ENCODE measurements at places on chromosomes 1 and 21.

DNA sequence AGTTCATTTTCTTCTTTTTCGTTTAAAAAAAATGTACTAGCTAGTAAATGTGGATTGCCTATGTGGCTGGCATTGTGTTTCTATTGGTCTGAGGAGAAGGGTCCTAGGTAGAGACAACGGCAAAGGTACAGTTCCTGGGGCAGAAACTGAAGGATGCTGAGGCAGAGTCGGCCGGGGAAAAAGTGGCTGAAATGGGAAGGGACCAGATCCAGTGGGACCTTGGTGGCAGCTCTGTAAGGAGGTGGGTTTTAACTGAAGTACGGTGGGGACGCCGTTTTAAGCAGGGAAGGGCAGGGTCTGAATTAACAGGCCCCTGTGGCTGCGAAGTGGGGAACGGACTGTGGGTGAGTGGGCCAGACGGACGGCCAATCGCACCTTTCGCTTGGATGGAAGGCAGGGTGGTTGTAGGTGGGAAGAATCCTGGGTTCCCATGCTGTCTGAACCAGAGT lies 420 bp upstream of the VPS13D start:
- no peak for DNase-seq

DNA sequence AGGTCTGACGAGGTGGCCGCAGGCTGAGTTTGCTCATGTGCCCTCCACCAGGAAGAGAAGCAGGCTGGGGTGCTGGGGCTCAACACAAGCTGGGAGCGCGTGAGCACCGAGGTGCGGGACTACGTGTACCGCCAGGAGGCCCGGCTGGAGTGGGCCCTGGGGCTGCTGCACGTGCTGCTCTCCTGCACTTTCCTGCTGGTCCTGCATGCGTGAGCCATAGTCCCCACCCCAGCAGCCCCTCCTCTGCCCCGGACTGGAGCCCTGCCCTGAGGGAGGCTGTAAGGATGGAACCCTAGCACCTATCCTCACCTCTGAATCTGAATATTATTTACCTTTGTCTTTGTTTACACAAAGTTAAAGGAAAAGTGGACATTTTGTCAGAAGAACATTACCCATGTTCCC lies 7.8 kb upstream of the ADAM15 start:
- DNase-seq, result no peak

DNA sequence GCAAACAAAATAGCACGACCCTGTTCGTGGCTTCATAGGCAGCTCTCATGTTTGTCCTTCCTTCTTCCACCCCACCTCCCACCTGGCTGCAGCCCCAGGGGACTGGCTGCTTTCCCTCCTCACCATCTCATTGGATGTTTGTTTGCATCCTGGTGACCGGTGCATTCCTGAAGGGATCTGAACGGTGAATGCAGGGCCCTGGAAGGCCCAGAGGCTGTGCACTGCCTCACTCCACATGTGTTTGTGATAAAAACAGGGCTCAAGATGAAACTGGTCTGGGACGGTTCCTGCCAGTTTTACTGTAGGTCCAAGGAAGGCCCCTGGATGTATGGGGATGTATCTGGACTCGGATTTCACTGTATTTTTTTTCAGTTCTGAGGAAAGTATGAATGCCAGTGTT lies 42.8 kb downstream of the CNN3 start:
- no peak for DNase-seq

DNA sequence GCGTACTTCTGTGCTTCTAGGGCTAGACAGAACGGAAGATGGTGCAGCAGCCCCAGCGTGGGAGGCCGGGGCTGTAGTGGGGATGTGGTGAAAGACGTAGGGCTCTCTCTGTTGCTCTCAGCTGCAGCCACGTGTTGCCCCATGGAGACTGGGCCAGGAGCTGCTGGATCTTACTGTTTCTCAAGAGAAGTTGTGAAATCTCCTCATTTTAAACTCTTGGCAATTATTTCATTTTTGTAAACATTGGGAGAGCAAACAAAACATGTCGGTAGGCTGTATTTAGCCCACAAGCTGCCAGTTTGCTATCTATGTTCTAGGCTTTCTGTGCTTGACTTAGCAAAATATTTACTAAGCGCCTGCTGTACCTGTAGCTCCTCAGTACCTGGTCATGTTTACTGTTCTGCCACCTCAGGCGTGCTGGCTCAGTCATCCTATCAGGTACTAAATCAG lies 15.9 kb upstream of the ELOA start:
- DNase-seq, result no peak

GRCh38 chr1:222583079-222583478 lies 6.7 kb downstream of the TAF1A start:
- DNase-seq, result no peak

DNA sequence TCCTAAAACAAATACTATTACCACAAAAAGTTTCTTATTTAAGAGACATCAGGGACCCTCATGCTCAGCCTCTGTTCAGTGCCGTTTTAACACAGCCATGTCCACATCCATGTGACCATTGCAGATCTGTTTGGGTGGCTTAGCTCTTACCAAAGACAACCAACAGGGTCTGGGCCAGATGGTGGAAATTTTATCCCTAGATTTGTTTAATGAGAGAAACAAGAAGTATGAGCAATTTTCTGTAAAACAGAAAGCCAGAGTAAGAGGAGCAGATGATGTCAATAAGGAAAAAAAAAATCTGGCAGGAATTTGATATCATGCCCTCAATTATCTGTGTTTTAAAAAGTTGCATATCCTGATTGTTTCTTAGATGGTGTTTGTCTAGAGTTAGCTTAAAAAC lies 299.9 kb downstream of the TM2D1 start:
- no peak for DNase-seq

DNA sequence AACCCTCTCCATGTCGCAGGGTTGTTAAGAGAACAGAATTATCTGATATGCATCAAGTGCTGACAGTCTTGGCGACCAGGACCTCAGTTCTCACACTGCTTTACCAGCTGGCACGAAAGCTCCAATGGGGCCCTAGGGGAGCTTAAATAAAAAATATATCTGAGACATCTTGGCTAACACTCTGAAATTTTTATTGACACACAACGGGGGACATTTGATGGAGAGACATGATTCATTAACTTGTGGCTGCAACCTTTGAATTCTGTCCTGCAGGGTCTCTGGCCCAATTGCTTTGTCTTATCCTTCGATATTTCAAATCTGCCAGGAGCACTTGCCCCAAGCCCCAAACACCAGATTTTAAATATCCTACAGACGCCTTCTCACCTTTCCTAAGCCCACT lies 567.0 kb downstream of the AJAP1 start:
- no peak for DNase-seq

DNA sequence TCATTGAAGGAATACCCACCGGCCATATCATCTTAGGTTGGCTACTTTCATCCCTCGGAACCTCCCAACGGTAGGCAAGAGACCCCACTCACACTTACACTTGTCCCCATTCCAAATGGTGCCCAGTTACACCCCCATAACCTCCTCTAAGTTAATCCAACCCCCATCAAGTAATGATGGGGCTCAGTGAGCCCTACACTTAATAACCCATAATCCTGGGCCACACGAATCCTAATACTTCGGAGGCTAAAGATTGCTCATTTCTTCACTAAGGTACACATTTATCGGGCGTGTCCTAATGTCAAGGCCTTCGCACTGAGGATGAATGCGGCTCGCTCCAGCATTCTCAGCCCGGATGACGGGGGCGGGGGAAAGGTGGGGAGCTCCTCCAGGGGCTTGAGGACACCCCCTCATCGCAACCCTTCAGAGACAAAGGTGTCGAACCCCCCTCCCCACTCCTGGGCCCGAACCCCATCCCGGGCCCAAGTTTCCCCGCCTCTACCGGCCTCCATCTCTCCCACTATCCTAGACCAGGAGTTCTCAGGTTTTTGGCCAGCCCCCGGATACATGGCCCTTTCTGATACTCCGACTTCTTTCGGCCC lies 435 bp downstream of the ILF2 start:
- DNase-seq, result no peak

DNA sequence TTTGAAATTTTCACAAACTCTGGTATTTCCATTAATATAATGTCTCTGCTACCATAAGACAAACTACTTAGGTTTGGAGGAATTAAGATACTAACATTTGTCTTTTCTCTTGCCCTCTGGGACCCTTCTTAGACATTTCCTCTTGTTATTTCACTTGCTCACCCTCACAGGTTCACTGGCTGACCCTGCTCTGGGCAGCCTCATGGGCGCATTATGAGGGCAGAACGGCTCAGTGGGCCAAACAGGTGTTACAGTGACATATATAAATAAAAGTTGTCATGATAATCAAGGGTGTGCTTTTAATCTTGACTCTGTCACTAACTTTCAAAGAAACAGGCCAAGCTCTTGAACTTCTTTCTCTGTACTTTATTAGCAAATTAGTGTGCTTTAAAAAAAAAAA lies 46.5 kb downstream of the ZNHIT6 start:
- DNase-seq, result no peak

- DNase-seq, result no peak
Measured at GRCh38 chr1:116751621-116752020, 2.6 kb upstream of the CD2 start.

GRCh38 chr21:17343055-17343454 lies 169.8 kb upstream of the CXADR start:
- DNase-seq, result no peak

GRCh38 chr1:207888652-207889051 lies 22.3 kb downstream of the CD34 start:
- no peak for DNase-seq

DNA sequence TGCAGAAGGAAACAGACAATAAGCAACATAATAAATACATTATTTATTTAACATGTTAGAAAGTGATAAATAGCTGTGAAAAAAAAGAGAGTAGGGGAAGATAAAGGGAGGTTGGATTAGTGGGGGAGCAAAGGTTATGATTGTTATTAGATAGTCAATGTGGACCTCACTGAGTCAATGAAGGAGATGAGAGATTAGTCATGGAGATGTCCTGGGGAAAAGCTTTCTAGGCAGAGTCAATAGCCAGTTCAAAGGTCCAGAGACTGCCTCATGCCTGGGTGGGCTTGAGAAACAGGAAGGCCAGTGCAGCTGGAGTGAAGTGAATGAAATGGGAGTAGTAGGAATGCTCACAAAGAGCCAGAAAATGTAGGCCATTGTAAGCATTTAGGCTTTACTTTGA lies 187.1 kb upstream of the CACYBP start:
- no peak for DNase-seq

DNA sequence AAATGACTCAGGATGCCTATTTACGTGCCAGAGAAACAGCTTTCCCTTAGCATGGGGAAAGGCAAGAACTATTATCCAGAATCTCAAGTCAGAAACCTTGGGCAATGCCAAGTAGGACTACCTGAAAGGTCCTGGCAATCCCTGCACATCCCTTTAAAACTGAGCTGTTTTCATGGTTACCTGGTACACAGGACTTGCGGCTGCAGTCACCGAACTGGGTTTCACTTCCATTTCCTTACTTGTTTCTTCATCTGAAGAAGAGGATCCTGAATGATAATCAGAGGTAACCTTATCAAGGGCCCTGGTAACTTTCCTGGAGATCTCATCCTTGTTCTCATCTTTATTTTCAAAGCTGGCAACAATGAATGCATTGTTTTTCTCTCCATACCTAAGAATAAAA lies 14.3 kb downstream of the BTG3 start:
- DNase-seq, result no peak

All from skeletal muscle cell (primary cell).